ENCODE measurements at places on chromosomes 11 and 22.

DNA sequence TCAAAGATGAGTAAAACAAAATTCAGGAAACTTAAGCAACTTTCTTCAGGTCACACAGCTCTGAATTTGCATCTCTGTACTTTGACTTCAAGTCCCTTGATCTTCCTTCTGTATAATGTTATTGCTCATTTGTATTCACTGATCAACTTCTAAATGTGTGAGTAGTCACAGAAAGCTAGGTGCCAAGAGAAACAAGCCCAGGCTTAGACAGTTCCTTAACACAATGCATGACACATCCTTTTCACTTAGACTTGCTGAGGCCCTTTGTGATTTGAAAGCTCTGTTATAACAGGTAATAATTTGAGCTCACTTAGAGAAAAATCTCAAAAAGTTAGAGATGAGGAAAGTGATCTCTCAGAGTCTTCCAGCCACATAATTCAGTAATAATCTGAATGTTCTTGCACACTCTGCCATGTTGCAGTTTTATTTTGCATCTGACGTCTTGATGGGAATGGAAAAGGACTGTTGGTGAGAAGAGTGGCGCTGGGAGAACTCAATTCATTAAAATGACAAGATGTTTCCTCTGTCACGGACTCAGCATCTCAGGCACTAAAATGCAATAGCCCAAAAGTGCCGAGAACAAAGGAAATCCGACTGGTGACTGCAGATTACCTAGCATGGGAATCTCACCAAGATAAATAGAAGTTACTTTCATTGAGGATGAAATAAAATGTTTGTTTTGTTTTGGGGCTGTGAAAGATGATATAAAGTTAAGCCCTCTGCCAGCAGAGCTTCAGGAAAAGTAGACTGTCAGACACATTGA, 665.3 kb downstream of the OPCML start:
- DNase-seq, result no peak

DNA sequence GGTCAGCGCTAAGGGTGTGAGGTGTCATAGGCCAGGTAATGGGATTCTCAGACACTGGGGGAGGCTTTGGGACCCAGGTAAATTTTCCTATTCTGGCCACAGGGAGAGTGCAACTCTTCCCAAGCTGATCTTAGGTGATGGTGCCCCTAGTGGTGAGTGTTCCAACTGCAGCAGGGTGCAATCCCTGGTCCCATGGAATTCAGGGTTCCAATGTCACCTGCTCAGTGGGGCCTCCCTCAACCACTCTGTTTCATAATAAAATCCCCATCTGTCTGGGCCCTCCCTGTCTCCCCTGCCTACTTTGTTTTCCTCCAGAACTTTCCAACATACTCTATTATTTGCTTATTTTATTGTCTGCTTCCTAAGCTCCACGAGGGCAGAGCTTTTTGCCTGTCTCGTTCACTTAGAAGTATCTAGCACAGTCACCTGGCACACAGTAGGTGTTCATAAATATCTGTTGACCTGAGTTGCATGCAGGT, 2.9 kb upstream of the SGSM1 start:
- DNase-seq, result peak; percentile 12

- peak; percentile 57 for DNase-seq
Measured at GRCh38 chr11:47407746-47408590, at the start of gene SLC39A13. SLC39A13 (plus strand) TSS chr11:47408590; CDS start chr11:47410095, 1,505 bp downstream.

GRCh38 chr11:134571301-134571700, 159.3 kb upstream of the B3GAT1 start:
- DNase-seq, result no peak

DNA sequence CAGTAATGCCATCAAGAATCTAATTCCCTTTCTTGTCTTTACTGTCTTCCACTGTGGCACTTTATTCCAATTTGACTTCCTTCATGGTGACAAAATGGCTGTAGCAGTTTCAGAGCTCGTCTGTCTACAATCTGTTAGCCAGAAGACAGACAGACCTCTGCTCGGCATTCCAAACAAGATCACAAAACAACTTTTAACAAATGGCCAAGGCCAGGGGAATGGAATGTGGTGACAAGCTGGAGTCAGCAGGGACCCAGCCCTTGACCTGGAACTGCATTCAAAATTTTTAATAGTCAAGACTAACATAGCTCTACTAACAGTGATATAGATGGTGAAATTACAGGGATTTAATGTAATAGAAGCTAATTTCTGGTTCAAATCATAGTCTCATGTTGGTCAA, 637.2 kb downstream of the ETS1 start:
- DNase-seq, result no peak

DNA sequence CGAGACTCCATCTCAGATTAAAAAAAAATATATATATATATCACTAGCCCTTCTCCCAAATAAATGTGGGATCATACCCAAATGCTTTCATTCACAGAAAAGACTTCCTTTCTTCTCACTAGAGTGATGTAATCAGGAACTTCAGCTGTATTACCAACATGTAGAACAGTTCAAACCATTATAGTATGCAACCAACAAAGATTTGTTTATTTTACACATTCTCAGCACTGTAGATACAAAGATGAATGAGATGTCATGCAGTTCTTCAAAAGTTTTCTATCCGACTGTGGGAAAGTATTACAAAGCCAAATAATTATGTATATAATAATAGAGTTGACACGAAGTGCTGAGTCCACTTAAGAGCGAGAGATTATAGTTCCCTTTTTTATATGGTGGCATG, 22.2 kb upstream of the ZNF143 start:
- DNase-seq, result no peak

DNA sequence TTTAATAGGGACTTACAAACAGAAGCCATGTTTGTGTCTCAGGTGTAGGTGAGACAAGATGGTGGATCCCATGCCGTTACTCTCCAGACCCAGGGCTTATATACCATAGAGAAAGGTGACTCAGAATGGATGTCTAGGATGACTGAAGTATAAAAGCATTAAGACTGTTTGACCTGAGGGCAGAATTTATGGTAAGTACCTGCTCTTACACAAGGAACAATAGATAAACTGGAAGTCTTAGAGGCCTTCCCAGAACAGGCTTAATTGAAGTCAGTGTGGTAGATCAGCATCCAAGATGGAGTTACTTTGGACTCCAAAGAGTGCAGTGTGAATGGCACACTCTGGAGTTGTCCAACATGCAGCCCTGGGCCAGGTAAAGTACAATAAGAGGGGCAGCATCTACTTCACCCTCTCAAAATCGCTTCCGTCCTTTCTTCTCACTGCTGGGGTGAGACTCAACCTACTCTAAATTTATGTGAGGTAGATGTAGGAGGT, 387.0 kb upstream of the DDI1 start:
- no peak for DNase-seq

DNA sequence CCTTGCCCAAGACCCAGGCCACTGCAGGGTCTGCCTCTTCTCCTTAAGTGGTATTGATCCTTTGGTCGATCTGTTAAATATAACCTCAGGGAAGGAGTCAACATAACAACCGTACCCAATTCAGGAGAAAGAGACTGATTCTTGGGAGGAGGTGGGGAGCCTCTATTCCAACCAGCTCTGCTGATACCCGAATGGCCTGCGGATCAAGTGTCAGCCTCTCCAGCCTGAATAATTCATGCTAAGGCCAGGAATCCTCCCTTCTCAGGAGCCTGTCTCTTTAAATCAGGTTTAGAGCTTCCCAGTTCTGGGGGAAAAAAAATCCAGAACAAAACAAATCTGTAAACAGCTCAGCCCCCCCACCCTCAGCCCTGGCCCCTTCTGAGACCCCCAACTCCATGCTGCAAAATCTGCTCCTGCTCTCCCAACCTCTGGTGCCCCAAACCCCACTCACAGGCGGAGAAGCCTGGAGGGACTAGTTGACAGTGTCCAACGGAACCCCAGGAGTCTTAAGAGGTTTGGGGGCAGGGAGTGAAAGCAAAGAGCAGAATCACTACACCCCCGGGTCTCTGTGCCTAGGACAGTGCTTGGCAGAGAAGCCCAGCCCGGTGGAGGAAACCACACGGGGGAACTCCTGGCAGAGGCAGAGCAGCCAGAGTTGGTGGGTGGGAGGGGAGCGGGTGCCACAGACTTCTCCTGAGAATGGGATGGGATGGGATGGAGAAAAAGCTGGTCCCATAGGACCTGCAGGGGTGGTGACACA, 863 bp upstream of the TPBGL start:
- no peak for DNase-seq

GRCh38 chr11:134449051-134449450, 37.0 kb upstream of the B3GAT1 start:
- no peak for DNase-seq

DNA sequence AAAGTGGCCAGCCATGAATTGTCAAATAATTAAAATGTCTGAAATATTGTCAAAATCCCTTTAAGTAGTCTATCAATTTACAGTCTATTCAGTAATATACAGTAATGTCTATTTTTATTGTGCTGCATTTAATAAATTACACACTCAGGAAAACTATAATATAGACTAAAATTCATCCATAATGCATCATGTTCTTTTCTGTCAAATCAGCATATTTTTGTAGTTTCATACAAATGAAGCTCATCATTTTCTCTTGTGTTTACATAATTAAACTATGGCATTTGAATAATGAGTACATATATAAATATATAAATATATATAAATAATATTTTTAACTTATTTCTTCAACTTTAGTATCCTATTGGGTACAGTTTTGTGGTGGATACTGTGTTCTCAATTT, 868.7 kb upstream of the CHORDC1 start:
- DNase-seq, result no peak

DNA sequence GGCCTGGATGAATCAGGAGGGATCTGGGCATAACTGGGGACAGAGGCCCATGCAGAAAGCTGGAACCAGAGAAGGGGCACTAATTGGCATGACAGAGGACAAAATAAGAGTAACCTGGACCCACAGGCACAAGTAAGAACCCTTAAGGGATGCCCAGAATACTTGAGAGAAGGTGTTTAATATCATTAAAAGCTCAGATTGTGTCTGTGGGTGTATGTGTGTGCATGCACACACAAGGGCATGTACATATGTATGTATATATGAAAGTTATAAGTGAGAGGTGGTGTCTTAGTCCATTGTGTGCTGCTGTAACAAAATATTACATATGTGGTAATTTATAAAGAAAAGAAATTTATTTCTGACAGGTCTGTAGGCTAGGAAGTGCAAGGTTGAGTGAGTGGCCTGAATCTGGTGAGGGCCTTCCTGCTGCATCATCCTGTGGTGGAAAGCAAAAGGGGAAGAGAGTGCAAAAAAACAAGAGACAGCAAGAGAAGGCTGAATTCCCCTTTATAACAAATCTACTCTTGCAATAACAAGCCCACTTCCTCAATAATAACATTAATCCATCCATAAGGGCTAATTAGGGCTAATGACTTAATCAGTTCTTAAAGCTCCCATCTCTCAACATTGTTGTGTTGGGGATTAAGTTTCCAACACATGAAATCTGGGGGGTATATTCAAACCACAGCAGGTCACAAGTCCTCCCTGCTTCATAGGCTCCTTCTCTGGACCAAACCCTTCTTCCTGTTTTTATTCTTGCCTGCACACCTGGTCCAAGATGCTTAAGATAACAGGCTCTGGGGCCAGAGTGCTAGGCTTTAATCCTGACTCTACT, 68.3 kb upstream of the POU2AF2 start:
- no peak for DNase-seq

GRCh38 chr11:116740741-116741140, 32.0 kb downstream of the BUD13 start:
- DNase-seq, result no peak

DNA sequence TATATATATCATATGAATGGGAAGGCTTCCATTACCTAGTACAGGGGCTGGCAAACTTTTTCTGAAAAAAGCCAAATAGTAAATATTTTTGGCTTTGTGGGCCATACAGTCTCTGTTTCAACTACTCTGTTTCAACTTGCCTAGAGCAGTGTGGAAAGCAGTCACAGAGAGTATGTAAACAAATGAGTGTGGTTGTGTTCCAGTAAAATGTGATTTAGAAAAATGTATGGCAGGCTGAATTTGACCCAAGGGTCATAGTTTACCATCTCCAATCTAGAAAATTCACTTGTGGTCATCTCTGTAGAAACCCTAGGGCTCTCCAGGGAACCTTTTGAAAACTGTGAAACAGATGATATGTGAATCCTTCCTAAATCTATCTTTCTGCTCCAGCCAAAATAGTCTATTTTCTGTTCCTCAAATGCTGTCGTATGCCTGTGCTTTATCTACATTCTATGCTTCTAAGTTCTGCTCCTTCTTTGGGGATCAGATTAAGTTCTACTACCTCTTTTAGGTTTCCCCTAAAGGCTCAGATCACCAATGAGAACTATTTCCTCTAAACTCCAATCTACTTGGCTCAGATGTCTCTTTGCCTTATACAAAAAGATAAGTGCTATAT, 356.2 kb downstream of the METTL15 start:
- DNase-seq, result no peak

DNA sequence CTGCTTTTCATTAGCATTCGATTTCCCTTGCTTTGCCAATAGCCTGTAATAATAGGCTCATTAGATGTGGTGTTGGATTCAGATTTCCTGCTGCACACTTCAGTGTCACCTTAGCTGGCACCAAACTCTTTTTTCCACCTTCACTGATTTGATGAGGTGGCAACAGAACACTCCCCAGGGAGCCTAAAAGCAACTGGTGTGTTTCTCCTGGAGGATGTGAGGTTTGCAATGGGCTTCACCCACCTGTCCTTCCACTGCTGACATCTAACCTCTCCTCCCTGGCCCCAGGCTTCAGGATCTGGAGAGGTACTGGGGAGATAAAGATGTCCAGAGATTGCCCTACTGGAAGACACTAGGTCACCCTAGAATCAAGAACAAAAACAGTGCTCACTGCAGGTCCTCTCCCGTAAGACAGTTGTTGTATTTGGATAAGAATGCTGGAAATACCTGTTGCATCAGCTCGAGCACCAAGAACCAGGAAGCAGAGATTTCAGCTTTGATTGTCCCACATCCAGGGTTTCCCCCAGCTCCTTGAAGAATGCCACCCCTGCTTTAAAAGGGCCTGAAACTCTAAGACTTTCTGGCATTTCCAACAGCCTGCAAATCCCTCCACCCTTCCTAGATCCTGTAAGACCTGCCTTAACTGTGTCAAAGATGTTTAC, 96.9 kb downstream of the SLC1A2 start:
- DNase-seq, result no peak

- no peak for DNase-seq
Measured at GRCh38 chr11:122778148-122778547, 60.2 kb upstream of the CRTAM start.

- no peak for DNase-seq
Measured at GRCh38 chr11:102196816-102197215, 86.6 kb downstream of the YAP1 start.
